ENCODE measurements at places on chromosomes 2 and 18. TPM values are rescaled to one million over a fixed set of nuclear protein-coding genes. Genes with fewer than 3 reads are reported as not detected.

DNA sequence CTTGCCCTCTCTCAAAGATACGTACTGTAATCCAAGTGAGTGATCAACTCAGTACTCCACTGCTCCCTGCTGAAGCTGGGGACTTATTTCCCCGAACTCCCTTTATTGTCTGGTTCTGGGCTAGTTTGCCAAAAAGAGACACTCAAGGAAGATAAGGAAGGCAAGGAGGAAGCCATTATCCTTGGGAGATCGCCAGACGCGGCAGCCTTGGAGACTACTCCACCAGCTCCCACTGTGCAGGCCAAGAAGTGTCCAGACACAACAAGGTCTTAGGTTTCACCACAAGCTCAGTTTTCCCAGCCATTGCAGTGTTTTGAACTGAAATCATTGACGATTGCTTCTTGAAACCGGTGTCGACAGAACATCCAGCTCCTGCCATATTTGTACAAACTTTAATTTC is 439.6 kb upstream of the UBE2E3 start:
- no peak for DNase-seq

DNA sequence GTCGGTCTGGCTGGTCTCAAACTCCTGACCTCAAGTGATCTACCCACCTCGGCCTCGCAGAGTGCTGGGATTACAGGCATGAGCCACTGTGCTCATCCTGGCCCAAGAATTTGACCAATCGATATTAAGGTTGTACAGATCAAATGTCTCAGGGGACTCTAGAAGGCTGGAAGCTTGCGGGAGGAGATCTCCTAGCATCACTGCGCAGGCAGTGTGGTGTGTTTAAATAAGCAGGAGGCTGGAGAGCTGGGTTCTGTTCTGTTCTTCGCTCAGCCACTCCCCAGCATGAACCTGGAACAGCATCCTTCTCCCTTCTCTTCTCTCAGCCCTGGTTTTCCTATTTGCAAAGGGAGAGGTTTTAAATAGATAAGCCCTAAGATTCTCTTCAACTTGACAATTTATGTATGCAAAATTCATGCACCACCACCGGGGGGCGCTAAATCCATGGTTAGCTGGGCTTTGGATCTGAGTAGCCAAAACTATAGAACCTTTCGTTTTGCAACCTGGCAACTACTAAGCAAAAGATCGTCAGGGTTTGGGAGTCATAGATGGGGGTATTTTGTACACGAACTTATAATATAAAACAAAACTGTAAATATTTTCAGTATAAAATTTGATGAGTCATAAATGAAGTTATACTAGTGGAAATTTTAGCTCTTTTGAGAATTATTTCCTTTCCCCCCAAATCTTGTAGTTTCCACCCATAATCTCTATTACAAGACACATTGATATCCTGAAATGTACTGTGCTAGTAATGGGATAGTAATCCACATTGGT is 60.6 kb downstream of the SLC16A14 start:
- peak; percentile 56 for DNase-seq

SCG2 gene
- total RNA-seq = 1.7 TPM

- DNase-seq = no peak
Measured at GRCh38 chr18:55579501-55580270, 8.3 kb downstream of the TCF4 start.

GRCh38 chr18:67273288-67273687 is 243.2 kb downstream of the DSEL start:
- DNase-seq = no peak

GRB14 gene
- not detected for total RNA-seq

DNA sequence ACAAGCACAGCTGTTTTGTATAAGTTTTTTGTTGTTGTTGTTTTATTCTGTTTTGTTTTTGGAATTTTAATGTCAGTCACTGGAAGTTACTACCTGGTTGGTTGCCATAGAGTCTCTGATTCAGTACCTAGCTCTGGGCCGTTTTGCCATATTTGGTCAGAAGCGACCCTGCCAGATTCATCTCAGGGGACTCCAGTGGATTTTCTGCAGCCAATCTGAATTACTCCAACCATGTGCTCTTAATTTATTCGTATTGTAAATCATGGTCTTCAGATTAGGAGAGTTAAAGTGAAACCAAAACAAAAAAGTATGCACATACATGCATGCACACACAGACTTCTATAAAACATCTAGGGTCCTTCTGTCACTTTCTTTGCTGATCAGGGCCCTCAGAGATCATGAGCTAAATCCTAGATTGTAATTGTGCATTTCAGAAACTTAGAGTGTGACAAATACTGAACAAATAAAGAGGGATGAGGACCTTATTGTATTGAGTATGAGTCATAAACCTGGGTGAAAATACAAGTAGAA is 317.4 kb upstream of the UBE2E3 start:
- no peak for DNase-seq

MOB1A gene
- total RNA-seq = 184 TPM

DNA sequence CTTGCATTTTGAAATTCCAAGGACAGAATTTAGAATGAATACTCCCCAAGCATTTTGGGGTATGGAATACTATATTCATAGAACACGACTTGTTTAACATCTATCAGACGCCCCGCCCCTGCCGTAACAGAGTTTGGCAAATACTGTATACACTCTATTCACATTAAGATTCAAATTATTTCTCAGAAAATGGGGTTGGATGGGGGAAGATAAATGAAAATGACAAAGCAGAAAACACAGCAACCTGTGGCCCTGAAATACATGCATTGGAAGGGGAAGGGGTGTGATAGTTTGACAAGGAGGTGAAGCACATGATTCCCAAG is 634.6 kb upstream of the SLC39A10 start:
- no peak for DNase-seq

DNA sequence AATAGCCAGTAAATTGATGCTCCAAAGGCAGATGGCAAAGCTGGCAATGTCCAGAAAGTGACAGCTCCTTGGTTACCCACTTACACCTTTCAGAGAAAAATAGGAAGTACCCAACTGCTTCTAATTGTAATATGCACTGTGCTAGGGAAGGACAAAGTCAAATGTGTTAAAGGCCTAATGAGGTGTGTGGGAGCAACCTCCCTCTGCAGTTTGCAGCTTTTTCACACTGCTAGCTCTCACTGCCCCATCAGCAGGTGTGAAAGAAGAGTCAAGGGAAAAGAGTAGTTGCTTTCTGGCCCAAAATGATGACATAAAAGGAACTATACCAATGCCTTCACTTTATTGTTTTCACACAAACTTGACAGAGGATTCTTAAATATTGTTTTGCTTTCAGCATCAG is 284.1 kb upstream of the SETBP1 start:
- DNase-seq = no peak

UGT1A4 gene
- not detected for total RNA-seq

BOLL gene
- total RNA-seq = not detected

CXXC1 gene
- total RNA-seq = 60.8 TPM

- DNase-seq = no peak
Measured at GRCh38 chr2:65453916-65454315, 21.5 kb upstream of the SPRED2 start.

DNA sequence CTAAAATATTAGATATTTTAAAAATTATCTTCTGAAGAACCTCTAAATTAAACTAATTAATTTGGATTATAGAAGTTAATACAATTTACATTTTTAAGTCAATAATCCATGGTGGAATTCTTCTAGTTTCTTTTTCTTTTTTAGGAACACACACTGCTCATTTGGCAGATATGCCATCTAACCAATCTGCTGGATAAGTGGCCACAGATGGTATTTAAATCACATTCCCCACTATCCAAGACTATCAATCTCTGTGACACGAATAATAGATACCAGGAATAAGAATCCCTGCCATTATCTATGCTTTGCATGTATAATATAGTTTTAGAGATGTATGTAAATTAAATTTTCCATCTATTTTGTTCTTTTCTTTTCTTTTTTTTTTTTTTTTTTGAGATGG is 58.5 kb downstream of the CABYR start:
- no peak for DNase-seq

CYTIP gene
- total RNA-seq = 0.57 TPM

DNA sequence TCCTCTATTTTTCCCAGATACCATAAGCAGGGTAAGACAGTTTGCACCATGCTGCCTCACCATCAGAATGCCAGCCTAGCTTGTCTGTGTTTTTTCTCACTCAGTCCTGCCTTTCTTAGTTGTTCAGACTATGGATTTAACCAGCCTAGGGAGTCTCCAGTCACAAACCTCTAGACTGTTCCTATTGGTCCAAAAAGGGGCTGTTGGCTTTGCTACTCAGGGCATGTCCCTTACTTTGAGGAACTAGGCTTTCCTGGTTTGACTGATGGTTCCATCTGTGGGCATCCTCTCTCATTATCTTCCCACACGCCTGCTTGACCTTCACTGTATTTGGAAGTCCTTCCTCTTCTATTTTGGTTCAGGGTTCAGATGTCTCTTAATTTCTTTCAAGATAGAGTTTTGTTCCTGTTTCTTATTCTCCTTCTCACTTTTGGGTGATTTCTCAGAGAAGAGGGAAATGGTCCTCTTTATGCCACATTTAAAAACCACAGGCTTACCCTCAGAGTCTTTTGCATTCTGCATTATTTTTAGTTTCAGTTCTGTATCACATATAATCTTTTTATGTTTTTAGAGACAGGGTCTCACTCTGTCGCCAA is 31.3 kb upstream of the TMEM131 start:
- no peak for DNase-seq
